ENCODE measurements at places on chromosomes 1 and 21. TPM values are rescaled to one million over a fixed set of nuclear protein-coding genes. Genes with fewer than 3 reads are reported as not detected.

Gene CFHR2
- total RNA-seq: not detected

Gene PLEKHO1
- total RNA-seq: 41.7 TPM

Gene SAMSN1
- 0.09 TPM for total RNA-seq

Gene ETNK2
- total RNA-seq: 9.6 TPM

Gene CYYR1
- 6.9 TPM for total RNA-seq

Gene LCE1C
- not detected for total RNA-seq

Gene PGBD5
- under 0.01 TPM for total RNA-seq

Gene RBP7
- total RNA-seq: 1.6 TPM

Gene FCAMR
- total RNA-seq: not detected

Gene SPATA45
- total RNA-seq: not detected

Gene CELA3A
- total RNA-seq: not detected

Gene AGBL4
- 0.09 TPM for total RNA-seq

Gene NBPF8
- 3.8 TPM for total RNA-seq

Gene RIPPLY3
- under 0.01 TPM for total RNA-seq

Gene C1orf74
- total RNA-seq: 2.0 TPM

All from dermis lymphatic vessel endothelial cell (primary cell).